ENCODE measurements at places on chromosomes 3 and 15.

GRCh38 chr3:7292362-7292761 is 431.4 kb downstream of the GRM7 start:
- DNase-seq = no peak

- DNase-seq = no peak
Measured at GRCh38 chr15:41981371-41982132, 9.2 kb upstream of the EHD4 start.

DNA sequence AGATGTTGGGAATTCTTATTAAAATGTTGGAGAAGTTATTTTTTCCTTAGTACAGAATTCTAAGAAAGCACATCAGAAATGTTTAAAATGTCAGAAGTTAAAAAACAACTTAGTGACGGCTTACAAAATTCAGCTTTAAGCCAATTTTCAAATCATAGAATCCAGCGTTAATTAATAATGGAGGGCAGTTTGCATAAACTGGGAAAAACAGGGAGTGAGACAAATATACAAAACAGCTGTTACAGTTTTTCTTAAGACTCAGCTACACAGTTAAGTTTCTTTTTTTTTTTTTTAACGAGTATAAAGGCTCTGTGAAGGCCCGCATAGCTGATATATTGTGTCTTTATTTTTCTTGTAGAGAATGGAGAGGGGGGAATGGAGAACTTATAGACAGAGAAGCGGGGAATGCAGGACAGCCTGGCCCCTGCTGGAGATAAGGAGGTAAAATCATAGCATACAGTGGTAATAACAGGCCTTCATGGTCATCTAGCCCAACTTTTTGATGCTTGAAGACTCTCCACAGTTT is 164.4 kb downstream of the BBX start:
- DNase-seq = no peak

GRCh38 chr15:94432279-94432678 is 200.9 kb downstream of the MCTP2 start:
- no peak for DNase-seq

DNA sequence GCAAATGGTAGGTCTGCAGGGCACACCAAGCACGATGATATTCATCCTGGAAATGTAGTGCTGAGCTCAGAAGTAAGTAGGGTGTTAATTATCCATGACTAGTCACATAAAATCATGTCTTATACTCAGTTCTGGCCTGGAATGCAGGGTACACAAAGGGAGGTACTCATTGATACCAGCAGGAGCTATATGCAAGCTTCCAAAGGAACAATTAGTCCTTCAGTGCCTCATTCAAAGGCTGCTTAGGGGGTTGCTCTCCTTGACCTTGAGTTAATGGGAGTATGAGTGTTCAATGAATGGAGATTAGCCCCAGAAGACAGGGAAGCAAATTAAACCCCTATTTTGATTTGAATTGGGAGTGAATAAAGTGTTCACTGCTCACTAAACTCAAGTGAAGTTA is 38.3 kb downstream of the CNTN6 start:
- DNase-seq = no peak

GRCh38 chr3:30774062-30774461 is 120.4 kb downstream of the GADL1 start:
- DNase-seq = no peak

DNA sequence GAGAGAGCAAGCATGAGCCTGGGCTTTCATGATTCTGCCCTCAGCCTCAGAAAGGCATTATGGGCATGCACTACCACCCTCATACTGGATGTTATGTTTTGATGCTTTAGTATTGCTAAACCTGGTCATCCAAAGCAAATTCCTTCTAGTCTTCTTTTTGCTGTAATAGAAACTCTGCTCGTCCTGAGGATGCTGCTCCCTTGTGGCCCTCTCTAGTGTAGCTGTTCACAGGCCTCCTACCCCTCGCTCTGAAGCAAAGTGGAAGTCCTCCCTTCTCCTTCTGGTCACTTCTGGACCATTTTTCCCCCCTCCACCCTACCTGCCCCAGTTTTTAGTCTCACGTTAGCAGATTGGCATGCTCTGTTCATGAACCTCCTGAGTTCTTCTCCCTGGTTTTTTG is 22.9 kb upstream of the CCNL1 start:
- DNase-seq = no peak

- DNase-seq = no peak
Measured at GRCh38 chr3:143613226-143613625, 235.0 kb downstream of the SLC9A9 start.

DNA sequence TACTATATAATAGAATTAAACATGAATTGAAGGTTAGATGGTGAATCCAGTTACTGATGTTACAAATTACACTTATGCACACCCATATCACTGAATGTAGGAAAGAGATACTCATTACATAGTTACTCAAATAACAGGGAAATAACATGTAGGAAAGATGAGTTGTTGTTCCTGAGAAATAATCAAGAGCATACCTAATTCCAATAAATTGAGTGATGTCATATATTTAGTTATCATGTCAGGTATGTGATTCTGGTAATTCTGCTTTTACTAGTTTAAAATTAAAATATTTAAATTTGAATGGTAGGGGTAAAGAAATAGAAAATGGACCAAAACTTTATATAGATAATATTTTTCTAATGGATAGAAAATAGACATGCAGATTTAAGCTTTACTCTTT is 102.6 kb upstream of the MYZAP start:
- DNase-seq = no peak

DNA sequence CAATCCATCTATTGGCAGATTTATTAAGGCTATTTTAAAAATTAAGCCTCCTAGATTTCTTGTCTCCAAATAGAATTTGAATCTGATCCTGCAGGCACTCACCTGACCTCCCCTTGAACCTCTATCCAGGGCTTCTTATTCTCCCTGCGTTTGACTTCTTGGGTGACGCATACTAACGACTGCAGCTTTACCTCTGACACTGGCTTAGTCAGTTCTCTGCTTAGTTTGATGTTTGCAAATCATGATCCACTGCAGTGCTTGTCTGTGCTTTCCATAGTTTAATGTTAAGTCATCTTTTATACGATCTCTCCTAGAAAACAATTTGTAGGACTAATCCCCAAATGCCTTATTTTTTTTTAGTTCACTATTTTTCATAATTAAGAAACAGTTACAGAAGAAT is 233.1 kb downstream of the ROBO1 start:
- no peak for DNase-seq

DNA sequence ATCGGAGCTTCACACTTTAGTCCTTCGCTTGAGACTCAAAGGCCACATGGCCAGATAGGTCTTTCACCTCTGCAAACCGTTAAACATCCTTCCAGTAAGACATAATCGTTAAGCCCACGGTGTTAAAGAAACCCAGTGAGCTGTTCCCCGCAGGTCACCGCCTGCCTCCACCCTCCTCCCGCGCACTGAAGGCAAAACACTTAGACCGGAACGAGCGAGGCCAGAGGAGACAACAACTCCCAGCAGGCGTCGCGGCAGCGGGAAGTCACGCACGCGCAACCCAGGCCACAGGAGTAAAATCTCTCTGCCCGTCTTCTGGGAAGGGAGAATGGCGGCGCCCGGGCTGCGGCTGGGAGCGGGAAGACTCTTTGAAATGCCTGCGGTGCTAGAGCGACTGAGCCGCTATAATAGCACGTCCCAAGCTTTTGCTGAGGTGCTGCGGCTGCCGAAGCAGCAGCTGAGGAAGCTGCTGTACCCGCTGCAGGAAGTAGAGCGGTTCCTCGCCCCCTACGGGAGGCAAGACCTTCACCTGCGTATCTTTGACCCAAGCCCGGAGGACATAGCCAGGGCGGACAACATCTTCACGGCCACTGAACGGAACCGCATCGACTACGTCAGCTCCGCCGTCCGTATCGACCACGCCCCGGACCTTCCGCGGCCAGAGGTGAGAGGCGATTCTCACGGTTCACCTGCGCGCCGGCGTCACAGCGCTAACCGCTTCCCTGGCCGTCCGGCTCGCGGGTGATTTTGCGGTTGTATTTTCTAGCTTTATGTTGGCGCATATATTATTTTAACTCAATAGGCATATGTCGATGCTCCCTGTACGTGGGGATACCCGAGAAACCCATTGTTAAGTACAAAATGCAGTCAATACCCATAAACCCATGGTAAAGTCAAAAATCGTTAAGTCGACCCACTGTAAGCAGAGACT is at the start of gene GTPBP8:
TSS of gene GTPBP8 (plus strand) at position 313 of the 931 bp plus-strand sequence. CDS start at position 329, 16 bp downstream.
- DNase-seq = peak; percentile 78

- no peak for DNase-seq
Measured at GRCh38 chr3:128193168-128193567, 39.9 kb downstream of the EEFSEC start.

GRCh38 chr15:67303490-67304363 is 49.1 kb downstream of the IQCH start:
- peak; percentile 53 for DNase-seq

GRCh38 chr3:113275929-113276750 is 64.8 kb downstream of the BOC start:
- DNase-seq = no peak

DNA sequence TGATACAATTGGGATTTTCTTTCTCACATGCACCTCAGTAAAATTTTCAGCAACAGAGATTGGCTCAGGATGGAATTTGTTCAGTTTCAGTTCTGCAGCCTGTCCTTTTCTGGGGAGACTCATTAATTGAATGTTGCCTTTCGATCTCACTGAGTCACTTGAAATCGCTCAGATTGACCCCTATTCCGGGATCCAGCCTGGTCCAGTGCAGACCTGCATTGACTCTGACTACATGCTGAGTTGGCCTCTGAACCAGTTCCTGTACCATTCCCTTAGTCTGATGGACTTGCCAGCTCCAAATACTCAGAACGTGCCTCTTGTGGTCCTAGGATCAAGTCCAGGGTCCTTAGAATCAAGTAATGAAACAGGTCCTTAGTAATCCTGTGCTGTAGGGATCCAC is 9.4 kb downstream of the IGF1R start:
- no peak for DNase-seq

DNA sequence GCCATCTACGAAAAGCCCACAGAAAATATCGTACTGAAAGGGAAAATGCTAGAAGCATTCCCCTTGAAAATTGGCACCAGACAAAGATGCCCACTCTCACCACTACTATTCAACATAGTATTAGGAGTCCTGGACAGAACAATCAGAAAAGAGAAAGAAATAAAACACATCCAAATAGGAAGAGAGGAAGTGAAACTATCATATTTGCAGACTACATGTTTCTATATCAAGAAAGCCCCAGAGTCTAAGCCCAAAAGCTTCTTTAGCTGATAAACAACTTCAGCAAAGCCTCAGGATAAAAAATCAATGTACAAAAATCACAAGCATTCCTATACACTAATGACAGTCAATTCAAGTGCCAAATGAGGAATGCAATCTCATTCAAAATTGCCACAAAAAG is 15.6 kb downstream of the OR5K3 start:
- no peak for DNase-seq

DNA sequence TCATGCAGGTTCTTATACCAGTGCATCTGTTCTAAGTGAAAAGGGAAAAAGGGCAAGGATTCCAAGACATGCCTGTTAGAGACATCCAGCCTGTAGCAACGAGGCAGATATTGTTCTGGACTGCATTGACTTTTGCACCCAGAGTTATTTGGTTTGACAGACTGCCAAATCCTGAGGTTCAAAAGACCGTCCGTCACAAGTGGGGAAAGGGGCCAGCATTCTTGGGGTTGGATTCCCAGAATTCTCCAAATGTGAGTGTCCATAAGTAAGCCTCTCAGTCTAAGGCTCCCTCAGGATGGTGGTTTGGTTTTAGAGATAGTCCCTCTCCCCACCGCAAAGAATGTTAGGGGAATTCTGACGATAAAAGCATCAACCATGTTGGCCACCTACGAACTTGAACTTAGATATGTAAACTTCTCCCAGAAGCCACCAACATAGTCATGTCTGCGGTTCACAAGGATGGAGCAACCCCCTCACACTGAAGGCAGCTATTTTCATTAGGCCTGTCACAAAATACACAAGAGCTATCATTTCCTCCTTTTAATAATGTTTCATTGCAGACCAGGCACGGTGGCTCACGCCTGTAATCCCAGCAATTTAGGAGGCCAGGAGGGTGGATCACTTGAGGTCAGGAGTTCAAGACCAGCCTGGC is 13.6 kb upstream of the LACTB start:
- no peak for DNase-seq

DNA sequence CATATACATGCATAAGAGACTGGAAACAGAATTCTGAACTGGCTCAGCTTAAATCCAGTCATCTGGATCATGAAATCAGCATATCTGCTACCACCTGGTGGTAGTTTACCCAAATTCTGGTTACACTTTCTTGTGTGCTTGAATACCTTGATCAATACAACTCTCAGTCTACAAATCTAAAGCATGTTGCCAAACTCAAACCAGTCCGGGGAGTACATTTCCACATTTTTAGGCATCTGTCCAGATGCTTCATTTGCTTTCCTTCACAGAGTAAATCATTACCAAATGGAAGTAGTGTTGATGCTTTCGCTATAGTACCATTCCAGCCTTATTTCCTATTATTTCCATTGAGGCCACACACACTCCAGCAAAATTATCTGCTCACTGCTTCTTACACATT is 126.4 kb downstream of the P2RY1 start:
- no peak for DNase-seq

GRCh38 chr3:150341891-150342290 is 66.2 kb upstream of the TSC22D2 start:
- DNase-seq = no peak

DNA sequence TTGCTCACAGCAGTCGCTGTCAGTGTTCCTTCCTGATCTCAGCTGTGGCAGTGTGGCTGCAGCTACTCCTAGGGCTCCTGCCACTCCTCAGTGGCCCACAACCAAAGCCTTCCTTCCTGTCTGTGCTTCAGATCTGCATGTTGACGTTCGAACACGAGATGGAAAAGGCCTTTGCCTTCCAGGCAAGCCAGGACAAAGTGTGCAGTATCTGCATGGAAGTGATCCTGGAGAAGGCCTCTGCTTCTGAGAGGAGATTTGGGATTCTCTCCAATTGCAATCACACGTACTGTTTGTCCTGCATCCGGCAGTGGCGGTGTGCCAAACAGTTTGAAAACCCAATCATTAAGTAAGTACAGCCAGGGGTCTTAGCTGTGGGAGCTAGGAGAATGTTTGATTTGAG is 17.8 kb downstream of the MKRN2 start:
- no peak for DNase-seq

GRCh38 chr15:67571648-67572415 is 29.3 kb downstream of the MAP2K5 start:
- DNase-seq = no peak

- no peak for DNase-seq
Measured at GRCh38 chr3:58013099-58013498, 4.9 kb downstream of the FLNB start.

GRCh38 chr15:35874260-35874905 is 328.4 kb upstream of the DPH6 start:
- DNase-seq = no peak

DNA sequence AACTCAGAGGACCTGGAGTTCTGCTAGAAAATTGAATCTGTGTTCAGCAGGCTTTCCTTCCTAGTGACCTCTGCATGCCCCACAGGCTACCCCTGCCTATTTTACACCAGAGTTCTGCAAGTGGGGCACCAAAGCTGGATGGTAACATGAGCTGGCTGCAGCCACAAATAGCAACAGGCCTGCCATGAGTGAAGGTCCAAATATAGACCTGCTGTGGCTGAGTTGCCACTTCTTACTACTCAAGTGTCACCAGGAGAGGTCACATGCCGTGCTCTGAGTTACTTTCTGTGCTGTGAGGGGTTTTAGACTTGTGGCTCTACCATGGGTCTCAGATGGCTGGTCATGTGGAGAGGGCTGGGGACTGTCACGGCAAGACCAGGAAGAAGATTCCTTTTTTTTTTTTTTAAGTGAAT is at the start of gene FSD2:
TSS of gene FSD2 (minus strand) at position 76 of the 413 bp plus-strand sequence. CDS start 18,679 bp downstream, outside the sequence.
- DNase-seq = no peak

GRCh38 chr3:8549354-8549753 is 47.7 kb downstream of the LMCD1 start:
- DNase-seq = no peak

- DNase-seq = no peak
Measured at GRCh38 chr3:73326396-73326795, 264.9 kb downstream of the EBLN2 start.

GRCh38 chr3:150599611-150600297 is 3.4 kb upstream of the SELENOT start:
- DNase-seq = no peak
